ENCODE measurements at places on chromosomes 2 and 18. TPM values are rescaled to one million over a fixed set of nuclear protein-coding genes. Genes with fewer than 3 reads are reported as not detected.

Gene WDR75
- 57.7 TPM for total RNA-seq

Gene SYT4
- not detected for total RNA-seq

Gene RASGRP3
- 12.2 TPM for total RNA-seq

Gene TLX2
- total RNA-seq = 0.72 TPM

Gene DES
- 0.86 TPM for total RNA-seq

Gene AMER3
- total RNA-seq = 0.79 TPM

Gene TET3
- 27.5 TPM for total RNA-seq

Gene ABCB6
- total RNA-seq = 66.0 TPM

Gene ASXL3
- total RNA-seq = 1.6 TPM

Gene MSH2
- 72.5 TPM for total RNA-seq

Gene CXCR2
- not detected for total RNA-seq

Gene LDLRAD4
- total RNA-seq = 1.2 TPM

Gene CYP27A1
- total RNA-seq = 26.8 TPM

Gene PAX3
- total RNA-seq = not detected

Gene OXER1
- total RNA-seq = 10.9 TPM

Gene SPDYA
- total RNA-seq = 2.0 TPM

Gene SLC40A1
- total RNA-seq = 109 TPM

Gene THUMPD2
- 17.4 TPM for total RNA-seq

Gene ATOH8
- total RNA-seq = not detected

Gene CD302
- 7.6 TPM for total RNA-seq

Gene LIMS1
- total RNA-seq = 67.2 TPM

Gene ITGA6
- 33.0 TPM for total RNA-seq

Gene CCDC141
- total RNA-seq = 16.6 TPM

Gene DCDC2C
- total RNA-seq = not detected

Gene SP140
- not detected for total RNA-seq

Gene TMEM169
- 1.1 TPM for total RNA-seq

Gene METTL8
- 28.5 TPM for total RNA-seq

Gene UGT1A3
- total RNA-seq = 0.64 TPM

Gene KRTCAP3
- 53.9 TPM for total RNA-seq

Gene RUFY4
- total RNA-seq = not detected

Gene SERPINB11
- not detected for total RNA-seq

Gene ERMN
- total RNA-seq = 0.61 TPM

Gene SCTR
- not detected for total RNA-seq

Gene PCARE
- not detected for total RNA-seq

Gene MEP1B
- not detected for total RNA-seq

Gene NYAP2
- total RNA-seq = 0.11 TPM

Gene OTOS
- total RNA-seq = not detected

Gene CD8A
- 1.6 TPM for total RNA-seq

Gene POTEF
- total RNA-seq = 21.8 TPM

Gene TBC1D8
- 29.5 TPM for total RNA-seq

Gene ASAP2
- total RNA-seq = 27.8 TPM

Gene TUBB8B
- total RNA-seq = 0.91 TPM

Gene ERCC3
- 52.5 TPM for total RNA-seq

Gene APLF
- 3.9 TPM for total RNA-seq

Gene CFC1
- total RNA-seq = not detected

Gene RABL2A
- 16.6 TPM for total RNA-seq

Gene DUSP11
- 24.3 TPM for total RNA-seq

Gene EPHA4
- total RNA-seq = 95.5 TPM

Measured in Caco-2 (cell line).